Activated T-cell treated with anti-CD3 and anti-CD28 coated beads, Interleukin-2, amount 50 U/mL, for 72 hours (primary cell): ENCODE measurements at places on chromosomes 7 and 10. TPM values are rescaled to one million over a fixed set of nuclear protein-coding genes. Genes with fewer than 3 reads are reported as not detected.

GRCh38 chr7:110308791-110309190 is 782.1 kb upstream of the LRRN3 start:
- H3K27me3 ChIP-seq, result no peaks in the 10 kb centered on the region
- no peak overlapping the region for H3K4me3 ChIP-seq
- no peak overlapping the region for H3K27ac ChIP-seq
- no peak for DNase-seq

DNA sequence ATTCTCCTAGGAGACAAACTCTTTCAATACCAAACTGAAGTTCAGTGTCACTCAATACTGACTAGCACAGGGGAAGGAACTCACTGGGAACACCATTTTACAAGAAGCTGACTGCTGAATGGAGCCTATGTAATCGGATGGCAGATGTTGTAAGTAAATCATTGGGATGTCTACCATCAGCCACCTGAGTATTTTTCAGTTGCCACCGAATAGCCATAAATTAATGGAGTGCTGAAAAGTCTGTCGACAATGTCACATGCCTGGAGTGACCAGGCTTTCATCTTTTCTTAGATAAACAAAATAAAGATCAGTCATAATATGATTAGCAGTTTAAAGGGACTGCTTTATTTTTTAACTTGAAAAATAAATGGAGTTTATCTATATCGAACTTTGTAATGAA is 145.9 kb upstream of the SEMA3E start:
- H3K4me3 ChIP-seq, result no peak overlapping the region
- no peaks in the 10 kb centered on the region for H3K36me3 ChIP-seq
- no peaks in the 10 kb centered on the region for H3K4me1 ChIP-seq
- no peaks in the 10 kb centered on the region for H3K27me3 ChIP-seq

The UCMA gene
- not detected for total RNA-seq

The CYP2C8 gene
- 0.30 TPM for total RNA-seq

GRCh38 chr10:127440371-127440770 is 108.7 kb upstream of the NPS start:
- H3K36me3 ChIP-seq, result no peaks in the 10 kb centered on the region
- no peaks in the 10 kb centered on the region for H3K4me1 ChIP-seq
- no peak for DNase-seq
- no peak overlapping the region for H3K4me3 ChIP-seq

The EN2 gene
- not detected for total RNA-seq

DNA sequence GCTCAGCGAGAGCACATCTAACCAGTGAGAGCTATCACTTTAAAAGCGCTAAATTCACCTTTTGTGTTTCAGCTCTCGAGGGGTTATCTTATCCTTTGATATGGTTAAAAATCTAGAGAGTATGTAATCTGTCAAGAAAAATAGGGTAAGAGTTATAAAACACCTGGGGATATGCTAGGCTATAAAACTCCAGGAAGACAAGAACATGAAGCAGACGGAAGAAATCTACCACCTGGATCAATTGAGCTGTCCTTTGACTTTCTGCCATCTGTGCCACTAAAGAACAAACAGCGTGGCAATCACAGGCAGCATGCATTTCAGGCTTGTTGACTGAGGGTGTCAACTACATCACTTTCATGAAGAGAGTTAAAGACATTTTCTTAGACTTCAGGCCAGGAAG is 83.1 kb downstream of the ZNF248 start:
- no peaks in the 10 kb centered on the region for H3K27me3 ChIP-seq
- H3K4me3 ChIP-seq, result no peak overlapping the region
- DNase-seq, result no peak
- H3K27ac ChIP-seq, result no peak overlapping the region

DNA sequence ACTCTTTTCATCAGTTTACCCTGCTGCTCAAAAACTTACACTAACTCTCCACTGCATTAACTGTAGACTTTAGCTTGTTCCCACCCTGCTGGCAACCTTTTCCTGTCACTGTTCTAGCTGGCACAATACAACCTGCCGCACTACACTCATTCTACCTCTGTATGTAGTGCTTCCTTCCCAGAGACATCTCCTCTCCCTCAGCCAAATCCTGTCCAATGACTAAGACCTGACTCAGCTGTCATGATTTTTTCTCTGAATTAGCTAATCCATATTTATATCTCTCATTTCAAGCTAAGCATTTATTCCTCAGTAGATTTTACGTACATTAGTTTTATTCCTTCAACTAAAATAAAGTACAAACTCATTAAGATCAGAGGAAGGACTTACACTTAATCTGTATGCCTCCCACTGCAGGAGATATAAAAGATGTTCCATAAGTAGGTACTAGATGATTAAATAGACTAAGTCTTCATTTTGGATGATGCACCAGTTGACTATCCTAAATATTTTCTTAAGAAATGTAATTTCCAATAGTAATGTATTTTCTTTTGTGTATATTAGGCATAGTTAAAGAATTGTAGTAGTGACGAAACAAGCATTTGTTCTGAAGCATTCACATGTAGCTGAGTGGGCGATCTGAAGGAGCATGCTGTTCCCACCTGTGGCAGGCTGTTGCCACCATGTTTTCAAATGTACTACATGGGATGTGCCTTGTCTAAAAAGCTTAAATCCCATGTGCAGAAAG is 189.1 kb downstream of the SKAP2 start:
- H3K36me3 ChIP-seq, result no peaks in the 10 kb centered on the region
- no peaks in the 10 kb centered on the region for H3K4me1 ChIP-seq

- H3K36me3 ChIP-seq, result no peaks in the 10 kb centered on the region
- no peak overlapping the region for H3K27ac ChIP-seq
- no peak overlapping the region for H3K4me3 ChIP-seq
- no peaks in the 10 kb centered on the region for H3K27me3 ChIP-seq
Measured at GRCh38 chr10:47366731-47367460, 17.2 kb downstream of the ZNF488 start.

The PPP1R17 gene
- total RNA-seq, result not detected

The HIF1AN gene
- total RNA-seq, result 55.1 TPM

DNA sequence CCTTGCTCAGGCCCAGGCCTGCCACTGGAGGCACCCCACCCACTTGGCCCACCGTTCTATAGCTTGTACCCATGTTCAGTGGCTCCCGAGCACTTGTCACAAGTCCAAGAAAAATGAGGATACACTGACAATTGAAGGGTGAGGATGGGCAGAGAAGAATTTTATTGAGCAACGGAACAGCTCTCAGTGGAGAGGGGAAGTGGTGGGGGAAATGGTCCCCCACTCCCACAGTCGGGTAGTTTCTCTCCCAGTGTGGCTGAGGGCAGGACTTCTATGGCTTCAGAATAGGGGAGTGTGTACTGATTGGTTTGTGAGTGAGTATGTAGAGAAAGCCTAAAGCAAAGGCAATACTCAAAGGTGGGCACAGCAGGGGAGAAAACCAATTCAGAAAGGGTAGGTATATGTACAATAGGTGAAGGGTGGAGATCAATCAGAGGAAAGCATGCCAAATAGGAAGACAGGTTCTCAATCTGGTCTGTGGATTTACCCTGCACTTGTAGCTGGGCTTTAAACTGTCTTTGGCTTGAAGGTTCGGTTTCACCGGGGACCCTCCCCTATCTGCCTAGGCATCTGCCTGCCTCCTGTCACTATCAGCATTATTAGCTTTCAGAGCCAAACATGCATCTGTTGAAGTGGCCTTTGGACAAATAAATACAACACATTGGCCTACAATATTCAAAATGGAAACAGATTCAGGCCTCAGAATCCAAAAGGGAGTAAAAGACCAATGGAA is 8.9 kb upstream of the TSPAN13 start:
- H3K27me3 ChIP-seq, result no peaks in the 10 kb centered on the region
- no peak overlapping the region for H3K27ac ChIP-seq
- DNase-seq, result no peak
- H3K36me3 ChIP-seq, result no peaks in the 10 kb centered on the region

The ZNF398 gene
- 15.0 TPM for total RNA-seq

DNA sequence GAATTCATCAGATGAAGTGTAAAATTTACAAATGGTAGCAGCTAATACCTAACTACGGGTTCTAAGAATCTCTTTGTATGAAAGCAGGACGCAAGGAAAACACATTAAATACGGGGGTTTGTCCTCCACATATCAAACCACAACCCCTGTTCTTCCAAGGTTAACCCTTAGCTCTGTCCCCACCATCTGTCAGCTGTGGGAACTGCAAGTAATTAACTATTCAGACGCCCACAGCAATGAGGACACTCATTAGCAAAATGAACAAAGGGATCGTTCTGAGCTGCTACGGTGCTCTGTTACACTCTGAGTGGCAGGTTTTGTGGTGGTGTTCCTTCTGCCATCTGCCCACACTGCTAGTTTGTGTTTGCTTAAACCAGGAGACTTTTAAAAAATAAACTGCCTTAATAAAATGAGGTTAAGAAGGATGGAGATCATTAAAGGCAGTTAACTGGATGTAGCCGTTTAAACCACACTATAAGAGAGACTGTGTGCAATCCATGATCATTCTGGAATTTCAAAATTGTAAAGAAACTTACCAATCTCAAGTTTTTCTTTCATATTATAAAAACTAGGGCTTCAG is 51.4 kb downstream of the C10orf67 start:
- H3K36me3 ChIP-seq, result no peaks in the 10 kb centered on the region
- peaks cover 13% of the 10 kb centered on the region for H3K4me1 ChIP-seq
- peaks cover 39% of the 10 kb centered on the region for H3K27me3 ChIP-seq
- no peak overlapping the region for H3K27ac ChIP-seq
- peak; percentile 53 for DNase-seq

GRCh38 chr7:12094365-12094921 is 116.7 kb upstream of the TMEM106B start:
- no peak for DNase-seq
- no peak overlapping the region for H3K4me3 ChIP-seq
- H3K27ac ChIP-seq, result no peak overlapping the region
- peaks cover 6% of the 10 kb centered on the region for H3K27me3 ChIP-seq
- H3K4me1 ChIP-seq, result no peaks in the 10 kb centered on the region

The SPDYE2B gene
- total RNA-seq, result not detected

DNA sequence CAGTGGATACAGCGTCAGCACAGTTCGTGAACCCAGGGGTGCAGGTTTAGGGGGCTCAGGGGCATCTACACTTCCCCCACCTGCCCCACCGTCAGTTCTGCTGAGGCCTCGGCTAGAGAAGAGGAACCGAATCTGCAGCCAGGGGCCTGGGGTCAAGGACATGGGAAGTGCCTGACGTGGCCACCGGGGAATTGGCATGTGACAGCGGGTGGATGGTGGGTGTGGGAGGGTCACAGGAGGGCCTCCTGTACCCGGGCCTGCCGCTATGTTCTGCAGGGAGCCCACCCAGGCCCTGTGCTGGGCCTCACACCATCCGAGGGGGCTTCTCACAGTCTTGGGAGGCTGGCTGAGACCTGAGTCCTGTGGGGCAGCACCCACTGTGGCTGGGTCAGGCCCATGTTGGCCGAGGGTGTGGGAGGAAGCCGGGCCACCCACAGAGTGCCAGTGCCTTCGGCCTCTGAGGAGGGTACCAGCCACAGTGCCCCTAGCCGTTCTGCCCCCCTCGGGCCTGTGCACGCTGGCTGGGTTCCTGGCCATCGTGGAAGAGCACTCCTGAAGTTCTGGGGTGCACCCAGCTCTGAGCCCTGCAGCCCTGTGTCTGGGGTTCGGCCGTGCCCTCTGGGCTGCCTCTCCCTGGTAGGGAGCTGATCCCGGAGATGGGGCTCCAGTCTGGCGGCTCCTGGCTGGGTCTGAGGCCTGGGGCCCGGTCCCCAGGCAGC is 5.9 kb downstream of the TTYH3 start:
- no peaks in the 10 kb centered on the region for H3K27me3 ChIP-seq
- H3K27ac ChIP-seq, result no peak overlapping the region
- DNase-seq, result no peak
- H3K4me3 ChIP-seq, result no peak overlapping the region

DNA sequence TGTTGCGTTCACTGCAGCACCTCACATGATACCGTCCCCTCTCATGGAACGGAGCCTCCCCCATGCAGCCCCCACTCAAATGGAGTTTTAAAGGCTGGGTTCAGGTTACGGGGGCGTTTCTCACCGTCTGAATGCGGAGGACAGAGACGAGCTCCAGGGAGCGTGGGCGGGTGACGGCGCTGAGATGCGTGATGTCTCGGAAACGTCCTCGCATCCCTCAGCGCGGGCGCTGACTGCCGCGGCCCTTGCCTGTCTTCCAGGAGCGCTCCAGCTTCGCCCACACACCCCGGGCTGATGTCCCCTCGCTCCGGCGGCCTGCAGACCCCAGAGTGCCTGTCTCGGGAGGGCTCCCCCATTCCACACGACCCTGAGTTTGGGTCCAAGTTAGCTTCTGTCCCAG is 16.6 kb upstream of the AP5Z1 start:
- DNase-seq, result no peak
- no peaks in the 10 kb centered on the region for H3K27me3 ChIP-seq
- no peak overlapping the region for H3K27ac ChIP-seq
- no peaks in the 10 kb centered on the region for H3K36me3 ChIP-seq
- peaks cover under 1% of the 10 kb centered on the region for H3K4me1 ChIP-seq

The TMEM140 gene
- total RNA-seq, result 37.0 TPM

- H3K4me1 ChIP-seq, result no peaks in the 10 kb centered on the region
- H3K4me3 ChIP-seq, result no peak overlapping the region
- no peaks in the 10 kb centered on the region for H3K27me3 ChIP-seq
Measured at GRCh38 chr7:106609416-106609815, 51.5 kb downstream of the CCDC71L start.

The CXCL12 gene
- total RNA-seq, result not detected

The SNX10 gene
- total RNA-seq, result 37.4 TPM

DNA sequence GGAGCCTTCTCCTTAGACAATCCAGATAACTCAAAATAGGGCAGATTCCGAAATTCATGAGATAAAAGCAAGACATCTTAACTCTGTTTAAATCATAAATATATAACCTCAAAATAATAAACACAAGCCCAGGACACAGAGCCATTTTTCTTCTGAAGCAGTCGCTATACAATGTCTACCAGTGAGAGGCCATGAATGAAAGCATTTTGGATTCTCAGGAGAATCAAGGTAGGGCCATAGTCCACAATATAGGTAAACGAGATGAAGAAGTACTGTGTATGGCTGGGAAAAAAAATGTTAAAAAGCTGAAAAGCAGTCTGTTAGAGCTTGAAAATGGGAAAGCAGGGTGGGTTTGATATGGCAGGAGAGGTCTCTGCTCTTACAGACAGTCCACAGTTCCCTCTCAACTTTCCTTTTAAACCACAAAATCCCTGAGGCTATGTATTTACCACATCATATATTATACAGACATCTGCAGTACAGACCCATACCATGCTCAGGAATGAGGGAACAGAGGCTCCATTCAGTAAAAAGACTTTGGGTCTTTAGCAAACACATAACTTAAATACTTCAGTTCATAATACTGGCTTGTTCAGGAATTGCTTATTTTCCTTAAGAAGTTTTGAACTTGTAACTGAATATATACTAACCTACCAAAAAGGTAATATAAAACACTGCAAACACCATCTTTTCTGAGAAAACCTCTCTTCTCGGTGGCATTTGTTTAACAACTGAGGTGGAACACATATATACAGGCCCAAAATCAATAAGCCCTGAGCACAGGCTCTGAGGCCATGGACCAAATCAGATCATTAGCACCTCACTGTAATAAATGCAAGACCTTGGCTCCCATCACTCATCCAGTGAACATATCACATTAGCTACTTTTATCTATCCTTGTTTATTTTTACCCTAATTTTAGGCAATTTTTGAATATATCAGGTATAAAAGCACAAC is 109.3 kb downstream of the SORBS1 start:
- H3K4me3 ChIP-seq, result no peak overlapping the region
- peaks cover 14% of the 10 kb centered on the region for H3K27me3 ChIP-seq
- no peaks in the 10 kb centered on the region for H3K36me3 ChIP-seq
- H3K4me1 ChIP-seq, result no peaks in the 10 kb centered on the region
- H3K27ac ChIP-seq, result no peak overlapping the region
